GM04504 (cell line): ENCODE measurements at places on chromosomes 2 and 18.

- no peak for DNase-seq
Observed at GRCh38 chr18:35186291-35187034, 54.4 kb upstream of the ZNF397 start.

- DNase-seq, result no peak
Observed at GRCh38 chr2:186017278-186017677, 278.7 kb downstream of the FSIP2 start.

DNA sequence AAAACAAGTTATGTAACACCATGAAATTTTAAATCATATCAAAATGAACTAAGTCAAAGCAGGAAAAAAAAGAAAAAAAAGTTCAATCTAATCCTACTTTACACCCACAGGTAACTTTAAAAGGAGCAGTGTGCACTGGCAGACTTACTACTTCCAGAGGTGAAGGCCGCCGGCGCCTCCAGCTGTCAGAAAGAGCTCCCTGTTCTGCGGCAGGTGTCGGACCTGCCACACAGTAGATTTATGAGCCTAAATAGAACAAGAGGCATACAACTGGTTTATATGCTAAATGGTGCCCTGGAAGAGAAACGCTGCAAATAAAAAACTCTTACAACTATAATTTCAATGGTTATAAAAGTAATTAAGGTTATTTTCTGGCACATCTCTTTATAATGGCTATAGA is 23.1 kb upstream of the PNO1 start:
- no peak for DNase-seq

GRCh38 chr2:175227393-175227792 is 45.9 kb upstream of the ATP5MC3 start:
- DNase-seq, result no peak

DNA sequence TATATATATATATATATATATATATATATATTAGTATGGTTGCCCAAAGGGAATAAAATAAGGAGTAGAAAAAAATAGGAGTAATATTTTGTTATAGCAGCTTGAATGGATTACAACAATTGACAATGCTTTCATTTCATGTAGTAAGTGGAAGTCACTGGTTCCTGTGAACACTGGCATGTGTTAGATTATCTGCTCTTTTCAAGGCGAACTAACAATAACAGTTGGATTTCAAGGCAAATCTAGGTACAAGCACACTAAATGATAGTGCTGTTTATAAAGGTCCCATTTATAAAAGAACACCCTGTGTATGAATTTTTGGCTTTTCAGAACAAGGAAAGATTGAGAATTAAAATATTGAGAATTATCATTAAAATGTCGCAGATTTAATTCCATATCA is 1535.7 kb downstream of the LRP1B start:
- no peak for DNase-seq

GRCh38 chr2:20427931-20428526 is 18.8 kb upstream of the RHOB start:
- no peak for DNase-seq

DNA sequence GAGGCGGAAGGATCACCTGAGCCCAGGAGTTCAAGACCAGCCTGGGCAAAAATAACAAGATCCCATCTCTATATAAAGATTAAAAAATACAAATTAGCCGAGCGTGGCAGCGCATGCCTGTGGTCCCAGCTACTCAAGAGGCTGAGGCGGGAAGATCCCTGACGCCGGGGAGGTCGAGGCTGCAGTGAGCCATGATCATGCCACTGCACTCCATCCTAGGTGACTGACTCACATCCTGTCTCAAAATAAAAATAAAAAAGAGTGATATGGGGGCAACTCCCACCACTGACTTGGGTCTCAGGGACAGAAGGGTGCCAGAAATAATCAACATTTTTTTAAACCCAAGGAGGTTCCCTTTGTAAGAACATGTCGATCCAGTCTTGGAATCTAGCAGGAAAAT is 37.6 kb downstream of the ZNF516 start:
- DNase-seq, result no peak

- no peak for DNase-seq
Observed at GRCh38 chr2:53173698-53174455, 593.7 kb upstream of the CHAC2 start.
